Activated naive CD8-positive, alpha-beta T cell treated with anti-CD3 and anti-CD28 coated beads for 36 hours (primary cell): ENCODE measurements at places on chromosomes 3 and 15.

GRCh38 chr15:37097144-37097919 lies 3.0 kb downstream of the MEIS2 start:
- H3K36me3 ChIP-seq: peaks cover 9% of the 10 kb centered on the region
- H3K4me3 ChIP-seq: no peak overlapping the region
- peaks cover 98% of the 10 kb centered on the region for H3K27me3 ChIP-seq
- H3K27ac ChIP-seq: no peak overlapping the region
- no peak for DNase-seq
- H3K4me1 ChIP-seq: peaks cover 38% of the 10 kb centered on the region

DNA sequence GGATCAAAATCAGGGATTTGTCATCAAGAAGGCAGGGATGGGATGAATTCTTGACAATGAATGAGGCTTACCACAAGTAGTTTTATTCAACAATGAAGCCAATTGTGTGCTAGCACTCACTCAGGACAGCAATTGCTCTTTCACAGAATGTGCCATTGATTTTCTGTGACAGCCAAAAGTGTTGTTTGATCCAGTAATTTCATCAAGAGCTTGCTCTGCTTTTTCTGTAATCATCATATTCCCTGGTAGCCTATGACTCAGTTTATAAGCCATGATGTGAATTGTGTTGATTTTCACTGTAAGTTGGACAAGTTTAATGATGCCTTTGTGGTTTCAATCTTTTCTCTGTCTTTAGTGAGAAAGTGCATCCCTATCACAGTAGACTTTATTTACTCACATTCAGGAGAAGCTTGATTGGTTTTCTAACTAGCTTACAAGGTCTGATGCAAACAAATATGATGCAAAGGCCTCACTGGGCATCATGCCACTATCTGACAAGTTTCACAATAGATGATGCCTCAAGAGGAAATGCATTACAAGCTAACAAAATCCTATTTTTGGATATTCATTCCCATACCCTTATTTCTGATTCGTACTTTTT lies 13.6 kb upstream of the CSRNP1 start:
- no peak overlapping the region for H3K27ac ChIP-seq
- no peak for DNase-seq
- no peak overlapping the region for H3K4me3 ChIP-seq
- H3K27me3 ChIP-seq: no peaks in the 10 kb centered on the region
- H3K4me1 ChIP-seq: peaks cover 6% of the 10 kb centered on the region
- no peaks in the 10 kb centered on the region for H3K36me3 ChIP-seq

DNA sequence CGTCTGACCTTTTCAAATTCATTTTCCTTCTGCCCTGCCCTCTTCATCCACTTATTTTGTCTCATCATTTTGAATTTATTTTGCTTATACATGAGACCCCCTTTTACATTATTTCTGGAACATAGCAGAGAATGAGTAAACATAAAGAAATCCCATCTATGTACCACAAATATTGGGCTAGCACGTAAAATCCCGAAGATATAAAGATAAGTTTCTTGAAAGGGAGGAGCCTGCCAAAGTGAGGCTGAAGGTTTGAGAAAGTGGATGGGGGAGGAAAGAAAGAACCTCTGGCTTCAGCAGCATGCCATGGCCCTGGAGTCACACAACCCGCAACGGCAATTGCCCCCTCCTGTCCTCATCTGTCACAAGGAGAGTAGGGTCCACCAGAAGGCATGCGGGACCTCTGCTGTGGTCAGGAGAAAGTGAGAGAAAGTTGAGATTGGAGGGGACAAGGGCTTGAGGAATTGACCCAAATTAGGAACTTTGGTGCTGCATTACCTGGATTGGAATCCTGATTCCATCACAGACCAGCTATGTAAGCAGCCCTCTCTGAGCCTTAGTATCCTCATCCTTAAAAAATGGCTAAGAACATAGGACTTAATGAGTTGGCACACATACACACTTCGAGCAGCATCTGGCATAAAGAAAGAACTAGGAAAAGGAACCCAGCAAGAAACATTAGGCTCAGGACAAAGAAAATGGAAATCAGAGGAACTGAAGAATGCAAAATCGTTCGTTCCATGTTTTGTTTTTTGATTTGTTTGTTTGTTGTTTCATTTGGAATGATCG lies 53.7 kb upstream of the GYG1 start:
- no peaks in the 10 kb centered on the region for H3K4me1 ChIP-seq
- H3K27ac ChIP-seq: no peak overlapping the region
- DNase-seq: no peak
- no peak overlapping the region for H3K4me3 ChIP-seq
- no peaks in the 10 kb centered on the region for H3K36me3 ChIP-seq

DNA sequence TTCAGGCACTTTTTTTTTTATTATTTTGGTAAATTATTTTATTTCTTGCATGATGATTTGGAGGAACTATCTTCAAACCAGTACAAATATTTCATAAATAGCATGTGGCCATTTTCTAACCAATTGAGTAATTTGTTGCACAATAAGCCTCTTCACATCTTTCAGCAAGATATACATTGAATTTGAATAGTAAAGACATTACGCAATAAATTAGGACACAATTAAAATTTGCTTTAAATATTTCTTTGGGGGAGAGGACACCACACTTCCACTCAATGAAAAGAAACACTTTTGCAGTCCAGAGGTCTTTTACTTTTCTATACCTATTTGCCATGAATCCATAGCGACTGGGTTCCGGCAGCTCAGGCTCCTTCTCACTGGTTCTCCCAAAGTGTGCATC lies 762.6 kb upstream of the GOLIM4 start:
- no peak for DNase-seq
- no peaks in the 10 kb centered on the region for H3K36me3 ChIP-seq
- H3K27ac ChIP-seq: no peak overlapping the region
- peaks cover 7% of the 10 kb centered on the region for H3K27me3 ChIP-seq

DNA sequence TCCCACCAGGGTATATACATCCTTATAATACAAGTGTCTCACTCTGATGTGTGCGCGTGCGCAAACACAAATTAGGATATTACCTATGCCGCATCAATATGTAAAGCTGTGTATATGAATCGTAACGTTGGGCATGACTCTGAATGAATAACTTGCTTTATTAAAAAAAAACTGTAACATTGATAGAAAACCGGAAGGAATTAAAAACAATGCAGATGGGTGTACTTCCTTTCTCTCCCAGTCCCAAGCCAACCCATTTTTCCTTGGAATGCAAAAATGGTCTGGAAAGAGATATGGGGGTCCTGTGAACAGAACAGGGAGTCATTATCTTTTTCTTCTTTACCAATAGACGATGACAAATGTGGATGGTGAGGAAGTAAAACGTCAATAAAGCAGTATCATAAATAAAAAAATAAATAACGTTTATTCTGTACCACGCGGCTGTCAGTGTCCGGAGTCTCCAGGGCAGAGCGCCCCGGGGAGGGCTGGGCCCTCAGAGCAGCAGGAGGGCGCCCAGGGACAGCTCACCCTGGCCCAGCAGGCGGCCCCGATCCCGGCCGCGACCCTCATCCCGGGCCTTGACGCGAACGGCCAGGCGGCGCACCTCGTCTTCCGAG lies 1.6 kb downstream of the C2CD4B start:
- H3K36me3 ChIP-seq: no peaks in the 10 kb centered on the region
- H3K27ac ChIP-seq: no peak overlapping the region
- peaks cover 17% of the 10 kb centered on the region for H3K4me1 ChIP-seq
- no peak for DNase-seq

GRCh38 chr3:114649331-114649730 lies 355.5 kb downstream of the TIGIT start:
- DNase-seq: no peak
- no peaks in the 10 kb centered on the region for H3K27me3 ChIP-seq
- H3K4me1 ChIP-seq: peaks cover 21% of the 10 kb centered on the region

DNA sequence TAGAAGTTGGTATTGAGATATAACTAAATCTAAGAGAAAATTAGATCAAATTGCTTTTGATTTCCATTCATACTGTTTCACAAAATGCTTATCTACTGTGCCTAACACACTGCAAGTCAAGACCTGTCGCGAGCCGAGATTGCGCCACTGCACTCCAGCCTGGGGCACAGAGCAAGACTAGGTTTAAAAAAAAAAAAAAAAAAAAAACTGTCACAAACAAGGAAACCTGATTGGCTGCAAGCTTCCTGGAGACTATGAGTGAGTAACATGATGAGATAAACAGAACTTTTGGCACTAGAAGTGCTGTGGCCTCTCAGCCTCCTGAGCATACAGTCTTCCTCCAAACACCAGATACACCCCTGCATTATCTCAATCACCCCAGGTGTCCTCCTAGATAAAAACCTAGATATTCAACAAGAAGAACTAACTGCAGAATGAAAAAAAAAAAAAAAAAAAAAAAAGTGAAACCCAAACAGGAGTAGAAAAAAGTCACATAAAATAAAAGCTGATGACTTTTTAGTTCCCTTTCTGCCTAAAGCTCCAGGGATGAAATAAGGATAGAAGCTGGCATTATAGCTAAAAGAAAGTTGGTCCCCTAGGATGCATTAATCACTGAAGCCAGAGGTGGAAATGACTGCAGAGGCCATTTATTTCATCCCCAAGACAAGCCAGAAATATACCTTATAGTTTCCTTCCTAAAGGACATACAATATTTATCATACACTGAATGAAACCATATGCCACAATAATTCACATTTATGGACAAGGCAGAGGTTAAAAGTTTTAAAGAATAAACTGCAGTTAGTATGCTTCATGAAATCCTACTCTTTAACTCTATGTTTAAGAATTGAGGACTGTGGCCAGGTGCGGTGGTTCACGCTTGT lies 82.4 kb downstream of the P3H2 start:
- peaks cover 2% of the 10 kb centered on the region for H3K4me1 ChIP-seq
- no peak overlapping the region for H3K4me3 ChIP-seq
- H3K36me3 ChIP-seq: no peaks in the 10 kb centered on the region
- H3K27ac ChIP-seq: no peak overlapping the region

GRCh38 chr15:78047761-78048627 lies 29.5 kb downstream of the TBC1D2B start:
- H3K27ac ChIP-seq: peak overlapping the region; percentile 97
- no peaks in the 10 kb centered on the region for H3K27me3 ChIP-seq
- H3K36me3 ChIP-seq: peaks cover 48% of the 10 kb centered on the region
- no peak for DNase-seq
- H3K4me3 ChIP-seq: no peak overlapping the region
- H3K4me1 ChIP-seq: peaks cover 95% of the 10 kb centered on the region

GRCh38 chr3:8489278-8489792 lies 12.3 kb upstream of the LMCD1 start:
- DNase-seq: no peak
- no peak overlapping the region for H3K4me3 ChIP-seq
- no peaks in the 10 kb centered on the region for H3K36me3 ChIP-seq
- H3K27me3 ChIP-seq: peaks cover 12% of the 10 kb centered on the region
- no peaks in the 10 kb centered on the region for H3K4me1 ChIP-seq

GRCh38 chr15:29268706-29269484 lies 727 bp downstream of the NSMCE3 start:
- H3K27me3 ChIP-seq: no peaks in the 10 kb centered on the region
- H3K27ac ChIP-seq: peak overlapping the region; percentile 97
- H3K4me3 ChIP-seq: peak overlapping the region; percentile 98
- H3K4me1 ChIP-seq: peaks cover 33% of the 10 kb centered on the region

DNA sequence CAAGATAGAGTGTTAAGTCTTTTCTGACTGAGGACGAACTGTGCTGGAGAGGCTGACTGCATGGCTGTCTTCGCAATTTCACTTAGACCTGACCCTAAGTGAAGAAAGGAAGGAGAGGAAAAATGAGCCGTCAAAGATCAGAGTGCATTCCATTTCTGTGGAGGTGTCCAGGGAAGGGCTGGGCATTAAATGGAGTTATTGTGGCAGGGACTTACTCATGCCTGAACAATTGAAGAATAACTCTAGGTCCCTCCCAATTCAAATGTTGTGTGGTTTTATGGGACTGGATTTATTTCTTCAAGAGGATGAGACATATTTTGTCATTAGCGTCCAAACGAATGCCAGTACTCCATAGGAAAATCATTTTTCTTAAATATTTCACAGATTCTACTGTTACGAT lies 187.3 kb upstream of the CFAP20DC start:
- no peak overlapping the region for H3K27ac ChIP-seq
- no peaks in the 10 kb centered on the region for H3K27me3 ChIP-seq
- H3K36me3 ChIP-seq: peaks cover 2% of the 10 kb centered on the region
- H3K4me3 ChIP-seq: no peak overlapping the region

DNA sequence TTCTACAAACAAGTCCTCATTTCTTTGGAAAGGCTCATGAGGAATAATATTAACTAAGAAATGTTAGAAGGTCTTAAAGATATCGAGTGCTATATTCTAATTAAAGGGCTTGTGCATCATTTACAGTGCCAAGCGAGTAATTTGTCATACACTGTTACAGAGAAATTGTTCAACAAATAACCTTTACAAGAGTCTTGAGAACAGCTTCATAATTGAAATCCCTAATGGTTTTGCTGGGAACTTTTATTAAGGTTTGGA lies 209.5 kb downstream of the MECOM start:
- H3K36me3 ChIP-seq: no peaks in the 10 kb centered on the region
- no peak for DNase-seq
- no peaks in the 10 kb centered on the region for H3K4me1 ChIP-seq
- H3K27ac ChIP-seq: no peak overlapping the region
- H3K4me3 ChIP-seq: no peak overlapping the region

DNA sequence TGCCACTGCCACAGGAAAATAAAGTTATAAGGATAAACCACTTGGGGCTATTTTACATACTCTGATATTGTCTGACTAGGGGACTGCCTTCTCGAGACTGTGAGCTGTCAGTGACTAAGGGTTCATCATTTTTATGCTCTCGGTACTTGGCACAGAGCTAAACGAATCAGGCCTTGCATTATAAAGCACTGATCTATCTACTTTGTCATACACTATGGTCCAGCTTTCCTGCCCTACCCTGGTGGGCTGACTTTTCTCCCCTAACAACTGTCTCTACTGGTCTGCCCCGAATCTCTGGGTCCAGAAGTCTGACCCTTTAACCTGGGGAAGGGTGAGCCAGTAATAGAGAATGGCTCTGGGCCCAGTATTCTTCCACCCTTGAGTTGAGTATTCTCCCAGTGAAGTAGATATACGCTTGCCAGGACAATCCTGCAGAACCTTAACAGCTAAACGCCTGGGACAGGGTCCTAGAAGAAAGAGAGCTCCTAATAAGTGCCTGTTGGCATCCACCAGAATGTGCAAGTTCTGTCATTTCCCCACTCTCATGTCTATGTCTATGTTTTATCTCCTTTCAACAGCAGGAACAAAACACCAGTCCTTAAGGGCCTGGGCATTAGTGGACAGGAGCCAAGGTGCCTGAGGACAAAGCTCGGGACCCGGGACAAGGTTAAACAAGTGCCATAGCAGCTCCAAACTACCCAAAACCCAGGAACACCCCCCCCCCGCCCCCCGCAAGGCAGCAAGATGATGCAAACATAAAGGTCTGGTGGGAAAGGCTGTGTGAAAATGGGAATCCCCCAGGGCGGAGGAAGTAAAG lies 1.2 kb downstream of the LARP6 start:
- DNase-seq: no peak
- no peaks in the 10 kb centered on the region for H3K36me3 ChIP-seq
- no peak overlapping the region for H3K27ac ChIP-seq
- peaks cover 6% of the 10 kb centered on the region for H3K4me1 ChIP-seq

- H3K27ac ChIP-seq: no peak overlapping the region
- H3K4me1 ChIP-seq: no peaks in the 10 kb centered on the region
- DNase-seq: no peak
- H3K36me3 ChIP-seq: no peaks in the 10 kb centered on the region
- H3K27me3 ChIP-seq: no peaks in the 10 kb centered on the region
These were observed 60.2 kb downstream of the CORO2B start for GRCh38 chr15:68638953-68639515.
